Chondrocyte (in vitro differentiated cells): ENCODE measurements at places on chromosomes 7 and 10. TPM values are rescaled to one million over a fixed set of nuclear protein-coding genes. Genes with fewer than 3 reads are reported as not detected.

GRCh38 chr10:32954080-32954479, 4.0 kb downstream of the ITGB1 start:
- peak overlapping the region; percentile 77 for H3K4me3 ChIP-seq
- H3K36me3 ChIP-seq, result no peaks in the 10 kb centered on the region
- peak overlapping the region; percentile 82 for H3K27ac ChIP-seq
- H3K27me3 ChIP-seq, result no peaks in the 10 kb centered on the region

DNA sequence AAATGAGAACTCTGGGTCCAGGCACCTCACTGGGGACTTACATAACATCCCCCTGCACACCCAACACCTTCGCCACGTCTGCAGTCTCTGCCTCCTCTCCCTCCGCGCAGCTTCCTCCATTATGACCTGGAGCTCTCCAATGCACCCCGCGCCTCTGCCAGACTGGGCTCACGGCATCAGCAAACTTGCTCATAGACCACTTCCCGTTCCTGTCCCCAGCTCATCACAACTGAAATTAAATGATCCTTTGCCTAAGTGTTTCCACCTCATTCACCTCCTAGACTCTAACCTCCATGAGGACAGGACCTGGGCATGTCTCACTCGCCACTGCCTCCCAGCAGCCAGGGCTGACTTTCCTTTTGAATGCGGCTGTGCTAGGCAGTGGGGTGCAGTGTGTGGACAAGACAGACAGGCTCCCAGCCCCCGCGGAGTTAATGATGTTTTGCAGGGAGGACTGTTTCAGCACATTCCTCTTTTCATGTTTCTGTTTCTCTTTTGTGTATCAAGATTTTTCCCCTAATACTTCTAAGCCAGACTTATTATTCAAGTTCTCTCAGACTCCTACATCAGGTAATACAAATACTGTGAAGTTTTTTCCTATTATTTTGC, 18.8 kb downstream of the CHST15 start:
- no peak for DNase-seq
- no peak overlapping the region for H3K4me3 ChIP-seq
- H3K27me3 ChIP-seq, result no peaks in the 10 kb centered on the region
- H3K36me3 ChIP-seq, result no peaks in the 10 kb centered on the region
- H3K4me1 ChIP-seq, result peaks cover 25% of the 10 kb centered on the region

- no peaks in the 10 kb centered on the region for H3K36me3 ChIP-seq
- H3K4me1 ChIP-seq, result peaks cover 28% of the 10 kb centered on the region
- H3K27me3 ChIP-seq, result no peaks in the 10 kb centered on the region
- no peak for DNase-seq
Measured at GRCh38 chr10:16944402-16944801, 127.2 kb upstream of the RSU1 start.

The NKX1-2 gene
- not detected in 3 replicates for total RNA-seq

DNA sequence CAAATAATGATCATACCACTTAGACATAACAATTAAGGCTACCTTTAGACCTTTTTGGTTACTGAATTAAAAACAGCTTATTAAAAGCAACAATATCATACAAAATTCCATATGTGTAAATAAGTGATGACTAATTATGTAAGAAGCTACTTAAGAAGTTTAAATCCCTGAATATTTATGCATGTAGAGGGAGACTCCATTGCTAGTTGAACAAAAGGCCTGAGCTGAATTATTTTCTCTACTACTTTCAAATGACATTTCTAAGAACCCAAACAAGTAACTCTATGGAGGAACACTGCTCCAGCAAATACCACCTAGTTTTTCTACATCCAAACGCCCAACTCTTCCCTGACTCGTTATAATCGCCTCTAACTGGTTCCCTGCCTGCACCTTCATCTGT, 31.5 kb downstream of the EPC1 start:
- H3K4me1 ChIP-seq, result peaks cover 58% of the 10 kb centered on the region
- DNase-seq, result no peak
- H3K27me3 ChIP-seq, result no peaks in the 10 kb centered on the region
- H3K27ac ChIP-seq, result peak overlapping the region; percentile 42
- no peaks in the 10 kb centered on the region for H3K36me3 ChIP-seq

DNA sequence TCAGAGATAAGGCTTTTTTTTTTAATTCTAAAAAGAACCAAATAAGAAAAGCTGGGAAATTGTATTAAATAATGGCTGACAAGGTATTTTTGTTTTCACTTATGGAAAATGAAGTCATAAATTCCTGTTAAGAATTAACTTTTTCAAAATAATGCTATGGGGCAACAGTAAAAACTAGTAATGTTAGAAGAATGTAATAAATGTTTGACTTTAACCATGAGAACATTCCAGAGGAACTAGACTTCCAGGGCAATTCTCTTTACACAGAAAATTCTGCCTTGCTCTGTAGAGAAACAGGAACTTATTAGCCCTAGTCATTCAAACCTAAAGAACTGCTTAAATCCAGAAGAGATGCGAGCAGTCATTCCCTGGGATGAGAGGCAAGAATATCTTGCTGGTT, 571.1 kb downstream of the IPMK start:
- H3K4me1 ChIP-seq, result peaks cover 78% of the 10 kb centered on the region
- no peaks in the 10 kb centered on the region for H3K36me3 ChIP-seq
- peak overlapping the region; percentile 28 for H3K4me3 ChIP-seq

DNA sequence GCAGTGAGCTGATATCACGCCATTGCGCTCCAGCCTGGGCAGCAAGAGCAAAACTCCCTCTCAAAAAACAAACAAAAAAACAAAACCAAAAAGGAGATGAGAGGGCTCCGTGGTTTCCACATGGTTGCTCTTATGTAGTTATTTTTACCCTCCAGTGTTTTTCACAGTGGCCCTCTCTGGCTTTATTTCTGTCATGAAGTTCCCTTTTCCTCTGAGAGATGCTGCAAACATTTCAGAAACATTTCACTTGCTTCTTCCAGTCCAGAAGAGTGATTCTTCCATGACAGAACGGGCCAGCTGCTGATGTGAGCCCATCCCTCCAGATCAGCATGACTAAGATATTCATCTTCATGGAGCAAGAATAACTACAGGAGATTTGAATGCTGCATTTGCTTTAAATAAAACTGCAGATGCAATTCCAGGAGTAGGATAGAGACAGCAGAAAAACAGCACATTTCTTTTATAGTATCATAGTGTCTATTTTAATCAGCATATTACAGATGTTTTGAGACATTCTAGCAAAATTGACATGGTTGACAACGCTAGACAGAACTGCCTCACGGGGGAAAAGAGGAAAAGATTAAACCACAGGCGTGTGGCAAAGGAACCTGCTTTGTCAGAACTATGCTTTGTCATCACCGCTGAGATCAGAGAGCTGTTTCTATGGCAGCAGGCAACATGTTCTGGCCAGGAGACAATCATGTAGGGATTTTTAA, 40.3 kb downstream of the NRCAM start:
- H3K36me3 ChIP-seq, result no peaks in the 10 kb centered on the region
- no peak for DNase-seq
- H3K4me1 ChIP-seq, result peaks cover 61% of the 10 kb centered on the region
- no peak overlapping the region for H3K4me3 ChIP-seq

The MMP21 gene
- not detected in 3 replicates for total RNA-seq

DNA sequence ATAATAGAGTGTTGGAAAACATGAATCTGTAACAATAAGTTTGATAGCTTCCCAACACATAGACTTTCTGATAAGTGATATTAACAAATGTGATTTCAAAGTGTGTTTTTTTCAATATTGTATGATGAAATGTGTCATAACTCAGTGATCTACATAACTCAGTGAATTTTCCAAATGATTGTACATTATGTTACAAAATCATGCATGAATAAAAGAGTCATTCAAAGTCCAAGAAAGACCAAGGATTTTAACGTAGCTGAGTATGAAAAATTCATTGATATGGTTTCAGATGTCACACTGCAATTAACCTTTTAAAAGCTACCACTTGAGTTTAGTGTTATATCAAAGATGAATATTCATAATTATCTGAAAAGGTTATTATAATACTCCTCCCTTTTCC, 111.2 kb downstream of the MYOF start:
- peaks cover 73% of the 10 kb centered on the region for H3K36me3 ChIP-seq
- H3K27me3 ChIP-seq, result no peaks in the 10 kb centered on the region
- no peak overlapping the region for H3K4me3 ChIP-seq
- H3K4me1 ChIP-seq, result peaks cover 5% of the 10 kb centered on the region
- no peak for DNase-seq
- H3K27ac ChIP-seq, result peak overlapping the region; percentile 47

The DDX21 gene
- total RNA-seq, result 52.9 to 58.5 TPM (median 55.8 TPM) in 3 replicates

DNA sequence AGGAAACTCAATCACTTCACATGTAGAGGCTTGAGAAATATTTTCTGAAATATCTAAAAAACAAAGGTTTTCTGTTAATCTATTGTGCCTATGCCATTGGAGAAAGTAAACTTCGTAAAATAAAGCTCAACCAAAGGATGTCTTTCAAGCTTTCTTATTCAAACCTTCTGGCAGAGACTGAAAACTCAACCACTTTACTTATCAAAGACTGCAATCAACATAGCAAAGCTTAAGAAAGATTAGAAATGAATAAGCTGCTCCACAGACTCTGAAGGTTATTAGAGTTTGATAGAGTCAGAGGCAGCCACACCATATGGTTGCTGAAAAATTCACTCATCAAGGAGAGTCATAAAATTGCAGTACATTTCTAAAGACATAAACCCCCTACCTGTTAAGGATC, 245.8 kb upstream of the MEOX2 start:
- DNase-seq, result no peak
- peaks cover 1% of the 10 kb centered on the region for H3K36me3 ChIP-seq
- no peak overlapping the region for H3K4me3 ChIP-seq
- H3K4me1 ChIP-seq, result peaks cover 9% of the 10 kb centered on the region
- H3K27ac ChIP-seq, result no peak overlapping the region
- no peaks in the 10 kb centered on the region for H3K27me3 ChIP-seq

DNA sequence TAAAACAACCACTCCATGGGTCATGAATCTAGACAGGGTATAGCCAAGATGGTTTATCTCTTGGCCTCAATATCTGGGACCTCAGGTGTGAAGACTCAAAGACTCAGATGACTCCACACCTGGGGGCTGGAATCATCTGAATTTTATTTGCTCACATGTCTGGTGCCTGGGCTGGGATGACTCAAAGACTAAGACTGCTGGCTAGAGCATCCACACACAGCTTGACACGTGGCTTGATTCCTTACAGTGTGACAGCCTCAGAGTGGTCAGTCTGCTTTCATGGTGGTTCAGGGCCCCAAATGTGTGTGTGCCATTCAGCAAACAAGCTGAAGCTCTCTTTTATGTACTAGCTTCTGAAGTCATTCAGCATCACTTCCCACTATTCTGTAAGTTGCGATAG, 333.7 kb downstream of the RNLS start:
- no peaks in the 10 kb centered on the region for H3K36me3 ChIP-seq
- H3K27me3 ChIP-seq, result no peaks in the 10 kb centered on the region
- peaks cover 48% of the 10 kb centered on the region for H3K4me1 ChIP-seq

- no peaks in the 10 kb centered on the region for H3K27me3 ChIP-seq
- no peaks in the 10 kb centered on the region for H3K36me3 ChIP-seq
- no peak overlapping the region for H3K4me3 ChIP-seq
- no peak for DNase-seq
Measured at GRCh38 chr7:15130666-15131541, 228.4 kb upstream of the DGKB start.

DNA sequence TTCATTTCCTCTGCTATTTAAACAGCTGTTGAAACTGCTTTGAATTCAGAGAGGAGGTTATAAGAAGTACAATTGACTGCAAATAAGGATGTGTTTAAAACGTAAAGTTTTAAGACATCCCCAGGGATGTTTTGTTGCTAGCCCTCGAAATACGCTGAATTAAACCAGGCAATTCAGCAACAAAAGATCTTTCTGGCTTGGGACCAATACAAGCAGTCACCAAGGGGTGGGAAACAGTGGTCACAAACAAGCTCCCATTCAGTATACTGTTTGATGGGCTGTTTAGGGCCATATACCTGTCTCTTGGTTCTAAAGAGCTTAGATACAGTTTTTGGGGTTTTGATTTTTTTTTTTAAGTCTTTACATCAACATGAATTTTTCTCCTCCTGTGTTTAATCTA, 446.3 kb upstream of the POT1 start:
- no peak overlapping the region for H3K4me3 ChIP-seq
- no peaks in the 10 kb centered on the region for H3K27me3 ChIP-seq
- H3K27ac ChIP-seq, result no peak overlapping the region
- H3K4me1 ChIP-seq, result no peaks in the 10 kb centered on the region
- H3K36me3 ChIP-seq, result no peaks in the 10 kb centered on the region

The CYP3A4 gene
- total RNA-seq, result not detected in 3 replicates

- H3K4me1 ChIP-seq, result peaks cover 6% of the 10 kb centered on the region
- H3K27me3 ChIP-seq, result no peaks in the 10 kb centered on the region
- DNase-seq, result no peak
- H3K36me3 ChIP-seq, result no peaks in the 10 kb centered on the region
- no peak overlapping the region for H3K27ac ChIP-seq
Measured at GRCh38 chr7:70472601-70473237, 659.2 kb upstream of the GALNT17 start.

The SPDYE2B gene
- not detected in 3 replicates for total RNA-seq

The CLDN4 gene
- 0.35 to 0.80 TPM (median 0.51 TPM) in 3 replicates for total RNA-seq

- H3K36me3 ChIP-seq, result no peaks in the 10 kb centered on the region
- no peak overlapping the region for H3K27ac ChIP-seq
- DNase-seq, result no peak
- peaks cover 10% of the 10 kb centered on the region for H3K27me3 ChIP-seq
- H3K4me3 ChIP-seq, result no peak overlapping the region
Measured at GRCh38 chr10:117610321-117610720, 67.8 kb downstream of the EMX2 start.

DNA sequence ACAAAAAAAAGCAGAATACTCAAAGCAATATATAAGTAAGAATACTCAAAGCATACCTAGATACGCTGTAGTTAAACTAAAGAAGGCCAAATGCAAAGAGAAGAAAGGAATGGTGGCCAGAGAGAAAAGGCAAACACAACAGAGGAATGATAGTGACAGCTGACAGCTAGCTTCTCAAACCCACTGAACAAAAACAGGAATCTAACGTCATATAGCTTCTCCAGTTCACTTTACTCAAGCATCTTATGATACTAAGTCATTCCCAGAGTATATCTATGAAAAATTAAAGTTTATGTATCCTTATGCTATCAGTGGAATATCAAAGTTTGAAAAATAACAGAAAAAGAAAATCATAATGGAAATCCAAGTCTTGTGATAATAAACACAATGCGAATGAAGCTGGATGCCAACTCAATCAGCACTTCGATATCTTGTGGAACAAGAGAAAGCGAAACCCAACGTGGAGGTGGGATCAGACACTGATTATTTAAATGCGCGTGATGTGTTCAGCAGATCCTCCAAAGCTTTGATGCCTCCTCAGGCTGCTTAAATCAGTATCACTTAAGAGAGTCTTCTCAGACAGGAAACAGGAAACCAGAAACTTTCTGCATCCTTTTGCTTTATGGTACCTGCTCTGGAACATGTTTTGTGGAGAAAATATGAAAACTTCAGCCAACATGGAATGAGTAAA, 102.8 kb downstream of the PIP4K2A start:
- no peak for DNase-seq
- H3K4me3 ChIP-seq, result no peak overlapping the region
- H3K36me3 ChIP-seq, result peaks cover 13% of the 10 kb centered on the region
- no peaks in the 10 kb centered on the region for H3K27me3 ChIP-seq

- H3K4me3 ChIP-seq, result no peak overlapping the region
- H3K36me3 ChIP-seq, result no peaks in the 10 kb centered on the region
- no peak overlapping the region for H3K27ac ChIP-seq
- peaks cover 18% of the 10 kb centered on the region for H3K4me1 ChIP-seq
- DNase-seq, result no peak
Measured at GRCh38 chr10:120505866-120506265, 48.8 kb downstream of the PLPP4 start.

GRCh38 chr7:30206942-30207341, 72.2 kb downstream of the MTURN start:
- H3K27ac ChIP-seq, result peak overlapping the region; percentile 19
- no peak overlapping the region for H3K4me3 ChIP-seq
- no peak for DNase-seq
- no peaks in the 10 kb centered on the region for H3K36me3 ChIP-seq
